ENCODE measurements at places on chromosomes 4 and X.

DNA sequence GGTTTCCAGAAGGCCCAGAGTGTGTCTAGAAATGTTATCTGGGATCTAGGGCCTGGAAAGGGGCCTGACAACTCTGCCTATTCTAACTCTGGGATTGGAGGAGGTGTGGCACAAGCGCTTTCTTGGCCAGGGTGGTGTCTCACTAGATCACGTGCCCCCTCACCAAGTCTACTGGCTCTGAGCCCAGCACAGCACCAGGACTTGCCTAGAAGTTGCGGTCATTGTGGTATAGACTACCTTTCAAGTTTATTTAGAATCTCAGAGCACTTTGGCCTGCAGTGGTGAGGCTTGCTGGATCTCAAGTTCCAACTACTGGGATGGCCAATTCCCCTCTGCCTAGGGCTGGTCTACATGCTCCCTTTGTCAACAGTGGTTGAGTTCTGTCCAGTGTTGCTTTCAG, 223.3 kb upstream of the MAGEB2 start:
- no peak for DNase-seq

GRCh38 chrX:97306771-97307470, 423.2 kb downstream of the RPA4 start:
- DNase-seq = no peak

- no peak for DNase-seq
Observed at GRCh38 chr4:173236301-173236700, 67.7 kb downstream of the GALNT7 start.

- DNase-seq = no peak
Observed at GRCh38 chrX:11764602-11765067, 6.6 kb downstream of the MSL3 start.

DNA sequence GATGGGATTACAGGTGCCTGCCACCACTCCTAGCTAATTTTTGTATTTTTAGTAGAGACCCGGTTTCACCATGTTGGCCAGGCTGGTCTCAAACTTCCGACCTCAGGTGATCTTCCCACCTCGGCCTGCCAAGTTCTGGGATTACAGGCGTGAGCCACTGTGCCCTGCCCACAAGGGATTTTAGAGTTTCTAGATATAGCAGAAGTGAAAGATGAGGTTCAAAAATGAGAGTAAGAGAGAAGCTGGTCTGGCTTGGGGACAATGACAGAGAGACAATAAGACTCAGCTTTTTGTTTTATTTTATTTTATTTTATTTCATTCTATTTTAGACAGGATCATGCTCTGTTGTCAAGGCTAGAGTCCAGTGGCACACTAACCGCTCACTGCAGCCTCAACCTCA, 30.6 kb downstream of the TRIM61 start:
- DNase-seq = no peak

DNA sequence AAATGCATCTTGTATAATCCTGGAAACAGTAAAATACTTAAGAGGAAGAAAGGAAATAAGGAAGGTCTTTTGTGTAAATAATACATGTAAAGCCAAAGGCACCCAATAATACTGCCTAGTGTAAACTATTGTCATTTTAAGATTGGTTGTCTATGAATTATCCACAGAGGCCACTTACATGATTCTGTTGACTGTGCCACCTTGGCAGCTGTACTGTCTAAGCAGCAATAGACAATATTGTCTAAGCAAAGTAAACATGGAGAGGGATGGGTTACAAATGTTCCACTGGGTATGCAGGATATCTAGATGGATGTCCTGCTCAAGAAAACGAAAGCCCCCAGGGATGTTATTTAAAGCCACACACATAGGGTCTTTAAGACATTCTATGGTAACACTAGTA, 19.4 kb downstream of the BEND4 start:
- DNase-seq = no peak

- no peak for DNase-seq
Observed at GRCh38 chr4:44671636-44672035, 6.6 kb upstream of the GUF1 start.

DNA sequence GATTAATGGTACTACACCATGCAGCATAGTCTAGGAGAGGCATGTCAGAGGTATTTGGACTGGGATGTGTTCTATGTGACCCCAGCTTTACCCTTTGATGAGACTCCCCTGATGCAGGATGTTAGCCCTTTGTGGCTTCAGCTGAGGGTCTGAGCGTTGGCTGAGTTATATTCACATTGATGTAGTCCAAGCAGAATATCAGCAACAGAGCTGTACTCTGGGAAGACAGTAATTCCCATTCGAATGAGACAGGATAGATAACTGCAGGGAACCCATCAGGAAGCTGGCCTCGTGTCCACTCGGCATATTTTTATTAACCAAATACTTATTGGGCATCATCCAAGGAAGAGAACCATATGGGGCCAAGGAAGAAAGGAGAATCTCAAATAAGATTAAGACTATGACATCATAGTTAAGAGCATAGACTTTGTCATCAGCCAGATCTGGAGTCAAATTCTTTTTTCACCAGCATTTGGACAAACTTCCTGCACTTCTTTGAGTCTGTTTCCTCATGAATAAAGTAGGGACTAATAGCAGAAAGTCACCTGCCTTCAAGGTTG, 198.1 kb downstream of the SOWAHB start:
- DNase-seq = no peak

- no peak for DNase-seq
Observed at GRCh38 chr4:94446386-94446785, 5.4 kb upstream of the PDLIM5 start.

GRCh38 chr4:187301923-187302322, 578.3 kb upstream of the FAT1 start:
- no peak for DNase-seq

DNA sequence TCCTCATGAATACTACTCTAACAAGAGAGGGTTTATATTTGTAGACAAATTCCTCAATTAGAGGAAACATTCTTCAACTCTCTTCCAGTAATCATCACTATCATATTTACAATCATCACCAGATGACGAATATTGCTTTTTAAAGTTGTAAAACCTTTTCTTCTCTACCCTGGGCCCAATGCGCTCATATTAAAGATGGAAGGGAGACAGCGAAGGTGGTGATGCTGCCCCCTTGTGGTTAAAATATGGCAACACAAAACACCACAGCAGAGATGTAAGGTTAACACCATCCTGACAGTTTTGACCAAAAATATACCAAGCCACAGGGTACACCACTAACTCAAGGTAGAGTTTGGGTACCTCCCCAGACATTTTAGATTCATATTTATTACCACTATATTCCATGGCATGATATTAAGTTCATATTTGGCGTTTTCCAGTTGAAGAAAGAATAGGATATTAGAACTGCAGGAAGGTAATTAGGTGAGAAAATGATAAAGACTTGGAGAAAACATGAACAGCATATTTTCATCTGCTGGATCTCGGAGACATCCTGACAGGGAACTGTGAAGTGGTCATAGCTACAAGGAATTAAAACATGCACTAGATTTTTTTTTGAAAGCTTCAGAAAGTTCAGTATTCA, 72.8 kb downstream of the SLC9A7 start:
- DNase-seq = no peak

- DNase-seq = no peak
Observed at GRCh38 chrX:127459790-127460189, 592.4 kb downstream of the ACTRT1 start.

DNA sequence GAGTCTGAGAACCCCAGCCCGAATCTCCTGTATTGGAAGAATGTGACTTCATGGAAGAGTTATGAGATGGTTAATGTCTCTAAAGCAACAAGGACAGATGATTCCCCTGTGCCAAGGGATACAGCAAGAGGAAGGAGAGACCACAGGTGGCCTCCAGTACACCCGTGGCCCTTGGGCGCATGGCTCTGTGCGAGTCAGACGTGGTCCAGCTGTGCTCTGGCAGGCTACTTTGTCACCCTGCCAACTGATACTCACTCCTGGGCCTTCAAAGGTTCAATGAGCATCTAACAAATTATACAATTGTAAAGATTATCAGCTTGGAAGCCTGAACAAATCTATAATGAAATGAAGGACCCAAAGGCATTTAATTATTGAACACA, 71.7 kb downstream of the NYX start:
- no peak for DNase-seq

GRCh38 chr4:54547299-54548097, 110.3 kb upstream of the KIT start:
- no peak for DNase-seq

DNA sequence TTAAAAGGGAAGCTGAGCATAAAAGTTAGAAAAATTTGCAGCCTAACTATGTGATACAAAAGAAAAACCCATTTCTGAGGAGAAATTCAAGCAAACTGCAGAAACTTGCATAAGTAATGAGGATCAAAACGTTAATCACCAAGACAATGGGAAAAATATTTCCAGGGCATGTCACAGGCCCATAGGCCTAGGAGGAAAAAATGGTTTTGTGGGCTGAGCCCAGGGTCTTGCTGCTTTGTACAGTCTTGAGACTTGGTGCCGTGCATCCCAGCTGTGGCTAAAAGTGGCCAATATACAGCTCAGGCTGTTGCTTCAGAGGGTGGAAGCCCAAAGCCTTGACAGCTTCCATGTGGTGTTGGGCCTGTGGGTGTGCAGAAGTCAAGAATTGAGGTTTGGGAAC, 37.7 kb upstream of the ADAMTS3 start:
- DNase-seq = no peak

DNA sequence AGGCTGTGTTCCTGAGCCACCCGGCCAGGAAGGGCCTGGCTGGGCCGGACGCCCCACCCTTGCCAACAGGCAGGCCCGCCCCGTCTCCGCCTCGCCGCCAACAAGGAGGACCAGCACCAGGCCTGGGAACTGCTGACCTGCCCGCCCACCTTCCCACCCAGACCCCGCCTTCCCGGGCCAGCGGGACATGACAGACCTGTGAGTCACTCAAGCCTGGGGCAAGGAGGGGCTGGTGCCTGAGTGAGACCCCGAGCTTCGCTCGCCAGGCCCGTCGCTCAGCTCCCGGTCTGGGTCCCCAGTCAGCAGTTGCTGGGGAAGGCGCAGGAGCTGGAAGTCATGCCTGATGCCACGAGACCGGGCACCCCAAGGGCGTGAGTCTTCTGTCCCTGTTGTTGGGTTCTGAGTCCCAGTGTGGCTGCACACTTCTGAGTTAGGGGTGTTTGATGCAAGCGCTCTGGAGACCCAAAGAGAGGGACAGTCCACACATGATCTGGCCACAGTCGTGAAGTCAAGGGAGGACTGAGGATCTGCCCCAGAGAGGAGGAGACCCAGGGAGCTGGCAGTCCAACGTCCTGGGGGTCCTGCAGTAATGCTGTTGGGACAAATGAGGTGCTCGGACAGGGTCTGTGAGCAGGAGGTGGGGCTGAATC, at the start of gene DNASE1L1:
Gene DNASE1L1, minus strand, starts transcription at position 33 of the 650 bp plus-strand sequence. CDS start 3,686 bp downstream, outside the sequence.
- DNase-seq = peak; percentile 93

DNA sequence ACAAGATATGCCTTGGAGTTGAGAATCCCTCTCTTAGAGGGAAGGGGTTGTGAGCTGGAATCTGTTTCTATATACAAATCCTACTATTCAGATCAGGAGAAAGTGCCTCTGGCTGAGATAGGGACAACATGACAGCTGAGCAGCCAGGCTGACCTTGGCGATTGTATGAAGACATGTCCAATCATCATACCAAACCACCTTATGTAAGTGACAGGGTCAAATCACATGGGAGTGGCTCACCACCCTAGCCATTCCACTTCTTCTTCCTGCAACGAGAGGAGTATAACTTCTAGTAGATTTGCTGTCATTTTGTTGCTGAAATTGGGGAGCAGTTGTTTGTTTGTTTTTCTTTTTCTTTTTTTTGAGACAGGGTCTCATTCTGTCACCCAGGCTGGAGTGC, 48.3 kb upstream of the TMEM150C start:
- no peak for DNase-seq

DNA sequence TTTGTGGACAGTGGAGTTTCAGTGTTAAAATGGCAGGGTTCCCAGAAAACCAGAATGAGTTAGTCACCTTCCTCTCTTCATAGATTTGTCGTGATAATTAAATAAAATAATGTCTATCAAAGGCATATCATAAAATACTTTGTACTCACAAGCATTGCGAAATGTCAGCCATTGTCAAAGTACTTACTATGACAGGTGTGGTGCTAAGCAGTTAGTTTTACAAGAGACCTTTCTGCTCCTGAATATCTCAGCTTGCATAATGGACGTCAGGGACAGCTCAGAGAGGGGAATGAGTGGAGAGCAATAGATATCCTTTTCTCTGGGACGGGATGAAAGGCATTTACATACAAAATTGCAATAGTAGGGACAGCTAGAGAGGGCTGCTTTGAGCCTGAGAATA, 560.9 kb downstream of the KCNIP4 start:
- DNase-seq = no peak

DNA sequence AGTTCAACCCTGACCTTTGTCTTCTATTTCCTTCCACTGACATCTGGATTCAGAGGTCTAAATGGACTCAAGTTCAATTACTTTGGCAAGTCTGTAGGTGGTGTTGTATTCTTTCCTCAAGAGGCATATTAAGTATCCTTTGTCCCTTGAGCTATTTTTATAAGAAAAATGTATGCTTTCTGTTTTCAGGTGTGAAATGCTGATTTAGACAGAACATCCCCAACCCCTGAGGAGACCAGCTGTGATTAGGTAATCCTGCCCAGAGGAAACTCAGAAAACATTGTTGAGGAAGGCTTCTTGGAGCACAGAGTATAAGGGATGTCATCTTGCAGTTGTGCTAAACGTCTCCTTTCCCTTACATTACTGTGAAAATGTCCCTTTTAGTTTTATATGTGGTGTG, 46.6 kb upstream of the EGFL6 start:
- DNase-seq = no peak

- no peak for DNase-seq
Observed at GRCh38 chr4:139845453-139846093, 180.0 kb downstream of the MGST2 start.

DNA sequence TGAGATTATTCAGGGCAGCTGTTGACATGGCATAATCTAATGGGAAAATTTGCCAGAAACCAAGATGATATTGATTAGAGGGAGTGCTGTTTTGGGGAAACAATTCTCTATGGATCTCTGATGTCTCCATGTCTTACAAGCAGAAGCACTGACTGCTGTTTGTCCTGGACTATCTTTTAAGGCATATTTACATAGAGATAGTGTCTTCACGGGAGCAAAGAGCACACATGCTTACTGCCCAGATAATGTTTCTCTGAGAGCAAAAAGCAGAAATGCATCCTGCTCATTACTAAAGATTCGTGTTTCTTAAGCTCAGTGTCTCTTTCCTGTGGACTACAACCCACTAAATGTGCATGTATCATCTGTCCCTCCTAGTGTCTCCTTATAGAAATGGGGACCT, 41.3 kb upstream of the GLRA3 start:
- DNase-seq = no peak

DNA sequence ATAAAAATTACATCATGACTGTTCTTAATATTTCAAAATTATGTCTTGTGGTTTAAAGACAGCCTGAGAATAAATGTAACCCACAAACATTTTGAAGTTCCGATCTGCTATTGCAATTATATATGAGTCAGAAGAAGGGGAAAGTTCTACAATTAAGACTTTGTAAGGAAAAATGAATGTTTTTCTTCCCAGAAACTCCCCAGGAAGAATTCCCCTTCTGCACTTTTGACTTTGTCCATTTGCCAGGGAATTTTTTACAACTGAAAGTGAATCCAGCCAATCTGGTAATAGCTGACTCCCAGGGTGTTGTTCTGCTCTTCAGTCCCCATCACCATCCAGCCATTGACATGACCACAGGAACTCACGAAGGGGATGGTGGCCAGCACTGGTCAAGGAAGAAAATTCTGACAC, 61.6 kb upstream of the NOCT start:
- DNase-seq = no peak

All from vagina (tissue), 2 donors.